ENCODE measurements at places on chromosomes 2 and 18. TPM values are rescaled to one million over a fixed set of nuclear protein-coding genes. Genes with fewer than 3 reads are reported as not detected.

Gene EPAS1
- total RNA-seq, result 2.4 TPM

Gene RBMS1
- total RNA-seq, result 67.2 TPM

Gene HOXD13
- 20.7 TPM for total RNA-seq

Gene PIEZO2
- total RNA-seq, result 2.1 TPM

Gene KCNG2
- not detected for total RNA-seq

Gene GTF2A1L
- not detected for total RNA-seq

Gene GPR45
- not detected for total RNA-seq

Gene FOXD4L1
- not detected for total RNA-seq

Gene TWIST2
- 20.4 TPM for total RNA-seq

Gene CASP10
- 2.9 TPM for total RNA-seq

Gene ST8SIA3
- total RNA-seq, result not detected

Gene TDRD15
- 6.7 TPM for total RNA-seq

Gene LYG2
- total RNA-seq, result not detected

Gene ARHGAP25
- 0.51 TPM for total RNA-seq

Gene CTAGE1
- not detected for total RNA-seq

Gene OSBPL6
- total RNA-seq, result 3.8 TPM

Gene FOXI3
- total RNA-seq, result 0.23 TPM

Gene DGKD
- total RNA-seq, result 13.5 TPM

Gene DUSP19
- 2.5 TPM for total RNA-seq

Gene GPR155
- total RNA-seq, result 0.68 TPM

Gene ATP8B1
- 5.2 TPM for total RNA-seq

Gene BMP10
- total RNA-seq, result not detected

Gene KLHL30
- total RNA-seq, result not detected

Gene VWC2L
- not detected for total RNA-seq
